ENCODE measurements at places on chromosomes 6 and 20.
A peak's percentile ranks its signal among the peaks of the same experiment; 100 is the strongest.

DNA sequence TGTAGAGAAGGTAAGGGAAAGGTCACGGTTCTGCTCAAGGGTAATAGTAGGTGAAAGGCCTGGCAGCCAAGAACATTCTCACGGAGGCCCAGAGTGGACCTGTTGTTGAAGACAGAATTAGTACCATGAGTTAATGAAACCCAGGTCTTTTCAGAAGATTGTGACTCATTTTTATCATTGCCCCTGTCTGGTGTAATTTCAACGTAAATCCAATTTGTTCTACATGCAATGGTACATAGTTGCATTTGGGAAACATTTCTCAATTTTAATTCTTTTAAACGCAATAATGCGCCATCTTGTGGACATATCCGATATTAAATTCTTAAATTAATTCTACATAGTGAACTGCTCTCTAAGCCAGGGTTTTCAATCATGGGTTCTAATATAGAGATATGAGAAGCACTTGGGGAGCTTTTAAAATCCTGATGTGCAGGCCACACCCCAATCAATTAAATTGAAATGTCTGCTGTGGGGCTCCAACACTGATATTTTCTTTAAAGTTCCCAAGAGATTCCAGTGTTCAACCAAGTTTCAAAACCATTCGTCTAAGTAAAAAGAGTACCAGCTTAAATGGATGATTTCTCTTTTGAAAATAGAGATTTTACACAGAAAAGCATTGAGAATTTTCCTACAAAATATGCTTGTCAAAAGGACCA lies 257.4 kb downstream of the PLCB1 start:
- no peak for DNase-seq

GRCh38 chr6:165746331-165746730 lies 83.3 kb upstream of the PDE10A start:
- DNase-seq = no peak

DNA sequence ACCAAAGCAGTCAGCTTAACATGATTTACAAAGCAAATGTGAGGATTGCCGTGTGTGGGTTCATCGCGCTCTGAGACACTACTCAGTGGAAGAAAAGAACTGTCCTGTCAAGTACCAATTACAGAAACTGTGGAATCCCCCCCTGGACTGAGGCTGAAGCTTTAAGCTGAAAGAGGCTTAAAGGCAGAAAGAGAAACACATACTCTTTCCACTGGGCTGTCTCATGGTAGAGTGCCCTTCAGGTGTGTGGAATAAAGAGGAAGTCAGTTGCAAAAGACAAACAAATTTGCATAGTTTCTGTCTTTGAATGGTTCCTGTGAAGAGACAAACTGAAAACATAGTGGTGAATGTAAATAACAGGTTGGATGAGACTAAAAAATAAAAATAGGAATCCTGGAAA lies 560.4 kb upstream of the SYNCRIP start:
- no peak for DNase-seq

DNA sequence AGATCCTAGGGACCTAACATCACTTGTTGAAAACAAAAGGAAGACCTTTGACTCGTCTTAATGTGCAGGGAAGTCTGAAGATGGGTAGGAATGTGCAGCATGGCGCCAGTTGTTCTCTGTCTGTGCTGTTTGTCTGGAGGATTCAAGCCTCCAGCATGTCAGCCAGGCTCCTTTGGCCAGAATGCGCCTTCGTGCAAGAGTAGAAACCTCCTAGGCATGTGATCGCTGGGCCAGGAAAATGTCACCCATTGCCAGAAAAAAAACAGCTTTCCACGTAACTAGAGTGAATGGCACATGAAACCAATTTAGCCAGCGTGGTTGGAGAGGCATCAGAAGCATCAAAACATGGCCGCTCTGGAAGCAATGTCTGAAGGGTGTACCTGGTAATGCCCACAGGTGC lies 132.7 kb downstream of the EDN1 start:
- no peak for DNase-seq

DNA sequence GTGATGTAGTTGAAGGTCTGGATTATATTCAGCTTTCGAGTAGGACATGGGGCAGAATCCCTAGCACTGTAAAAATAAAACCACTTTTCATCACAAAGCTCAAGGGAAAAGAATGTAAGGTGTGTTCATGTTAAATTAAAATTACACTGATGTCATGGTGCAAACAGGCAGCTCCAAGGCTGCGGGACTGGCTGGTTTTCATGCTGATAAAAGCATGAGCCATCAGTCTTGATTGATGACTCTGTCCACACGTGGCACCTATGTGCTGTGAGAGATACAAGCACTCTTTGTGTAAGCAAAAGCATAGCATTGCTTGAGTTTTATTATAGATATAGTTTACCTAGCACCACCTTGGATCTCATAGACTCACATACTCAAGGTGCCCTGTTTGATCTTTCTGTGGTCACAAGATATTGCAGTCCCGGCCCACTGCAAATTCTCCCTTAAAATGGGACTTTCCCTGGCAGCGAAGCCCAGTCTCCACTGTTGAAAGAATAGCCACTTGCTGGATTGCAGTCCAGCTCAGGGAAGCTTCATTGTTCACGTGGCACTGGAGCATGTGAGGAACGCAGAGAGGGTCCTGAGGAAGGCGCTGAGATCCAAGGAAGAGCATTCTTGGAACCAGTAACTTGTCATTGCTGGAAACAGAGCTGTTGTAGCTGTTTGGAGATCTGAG lies 90.6 kb downstream of the TIAM2 start:
- no peak for DNase-seq

GRCh38 chr6:73341335-73341734 lies 12.7 kb downstream of the DPPA5 start:
- no peak for DNase-seq

DNA sequence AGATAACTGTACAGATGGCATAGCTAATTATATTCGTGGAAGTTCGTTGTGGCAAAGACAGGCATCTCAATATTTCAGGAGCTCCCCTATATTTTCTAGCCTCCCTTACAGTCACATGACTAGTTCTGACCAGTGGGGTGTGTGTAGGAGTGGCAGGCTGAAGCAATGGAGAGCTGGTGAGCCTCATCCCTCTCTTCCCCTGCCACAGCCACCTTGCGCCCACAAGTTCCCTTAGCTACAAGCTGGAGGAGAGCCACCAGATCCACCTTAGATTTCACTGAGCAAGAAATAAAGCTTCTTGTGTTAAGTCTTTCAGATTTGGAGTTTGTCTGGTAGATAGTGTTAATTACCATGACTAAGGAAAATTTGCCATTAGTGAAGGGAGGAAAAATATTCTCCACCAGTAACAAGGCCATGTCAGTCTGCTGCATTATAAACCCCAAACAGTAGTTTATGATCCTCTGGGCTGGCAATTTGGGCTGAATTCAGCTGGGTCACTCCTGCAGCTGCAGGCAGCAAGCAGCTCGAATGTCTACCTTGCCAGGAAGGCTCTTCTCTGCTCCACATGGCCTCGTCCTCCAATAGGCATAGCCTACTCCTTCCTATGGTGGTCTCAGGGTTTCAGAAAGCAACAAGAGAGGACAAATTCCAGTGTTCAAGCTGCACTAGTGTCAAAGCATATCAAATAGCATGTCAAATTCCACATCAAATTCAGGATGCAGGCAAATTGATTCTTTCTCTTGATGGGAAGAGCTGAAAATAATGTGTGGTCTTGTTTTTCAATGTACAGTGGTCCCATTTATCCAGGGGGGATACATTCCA lies 7.4 kb upstream of the RBCK1 start:
- no peak for DNase-seq

DNA sequence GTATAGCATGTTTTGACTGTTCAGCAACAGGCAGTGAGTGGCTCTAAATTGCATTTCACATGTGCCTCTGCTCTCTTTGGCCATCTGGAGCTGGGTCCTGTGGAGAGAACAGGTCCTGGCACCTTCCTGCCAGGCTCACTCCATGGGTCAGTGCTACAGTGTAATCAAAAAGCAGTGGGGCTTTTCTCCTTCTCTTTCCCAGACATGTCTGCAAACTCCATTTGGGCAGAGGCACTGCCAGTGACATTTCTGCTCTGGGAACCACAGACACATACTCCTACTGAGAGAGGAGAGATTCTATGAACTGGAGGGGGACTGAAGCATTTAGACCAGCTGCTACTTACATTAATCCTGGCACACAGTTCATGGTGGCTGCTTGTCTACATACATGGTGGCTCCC lies 68.3 kb upstream of the TRAF3IP2 start:
- no peak for DNase-seq

- no peak for DNase-seq
Observed at GRCh38 chr6:120622127-120622631, 712.1 kb downstream of the TBC1D32 start.

GRCh38 chr6:142867988-142868812 lies 76.8 kb downstream of the HIVEP2 start:
- DNase-seq = no peak

DNA sequence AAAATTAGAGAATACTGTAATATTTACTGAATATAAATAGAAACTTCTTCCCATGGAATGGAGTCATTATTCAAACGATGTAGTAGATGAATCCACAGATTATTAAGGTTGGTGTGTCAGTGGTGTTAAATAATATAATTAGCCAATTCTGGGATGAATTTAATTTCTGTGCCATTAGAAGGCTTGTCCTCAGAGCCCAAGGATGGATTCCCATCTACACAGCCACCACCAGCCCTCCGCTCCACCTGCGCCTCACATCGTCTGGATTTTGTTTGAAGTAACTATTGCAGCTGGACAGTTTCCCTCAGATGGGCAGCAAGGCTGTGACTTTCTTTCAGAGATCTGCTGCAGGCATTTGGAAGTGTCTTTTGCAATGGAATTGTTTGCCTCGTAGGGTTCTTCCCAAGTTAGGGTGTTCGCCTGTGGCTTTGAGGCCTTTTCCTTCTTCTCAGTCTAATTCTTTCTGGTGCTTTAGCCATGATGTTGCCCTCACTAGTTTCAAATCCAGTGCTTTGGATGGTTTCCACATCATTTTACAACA lies 104.7 kb downstream of the AIG1 start:
- DNase-seq = no peak

DNA sequence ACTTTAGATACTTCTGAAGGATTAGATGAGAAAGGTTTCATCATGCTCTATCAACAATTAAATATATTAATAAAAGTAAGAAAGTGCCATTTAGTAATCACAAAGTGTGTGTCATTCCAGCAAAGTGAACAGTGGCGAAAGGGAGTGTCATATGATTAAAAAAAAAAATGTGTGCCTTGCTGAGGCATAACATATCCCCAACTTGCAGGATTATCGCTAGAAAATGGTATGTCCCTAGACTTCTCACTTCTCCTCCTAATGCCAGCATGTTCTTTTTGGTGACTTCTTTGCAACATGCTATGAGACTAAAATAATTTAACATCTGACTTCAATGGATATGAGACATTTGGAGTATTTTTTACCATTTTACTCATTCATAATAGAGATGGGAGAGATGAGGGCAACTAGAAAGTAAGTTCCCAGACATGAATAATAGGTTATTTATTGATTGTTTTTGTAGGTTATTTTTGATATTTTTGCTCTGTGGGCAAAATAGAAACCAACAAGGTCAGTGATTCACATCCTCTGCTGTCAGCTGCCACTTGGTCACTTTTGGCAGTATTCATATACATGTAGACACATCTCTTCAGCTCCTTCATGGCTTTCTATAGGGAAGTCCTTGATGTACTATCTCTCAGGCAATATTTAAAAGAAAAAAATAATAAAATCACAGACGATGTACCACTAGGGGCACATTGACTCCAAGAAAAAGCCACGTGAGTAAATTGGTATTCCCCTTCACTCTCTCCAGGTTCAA lies 370.1 kb downstream of the BMP2 start:
- no peak for DNase-seq

DNA sequence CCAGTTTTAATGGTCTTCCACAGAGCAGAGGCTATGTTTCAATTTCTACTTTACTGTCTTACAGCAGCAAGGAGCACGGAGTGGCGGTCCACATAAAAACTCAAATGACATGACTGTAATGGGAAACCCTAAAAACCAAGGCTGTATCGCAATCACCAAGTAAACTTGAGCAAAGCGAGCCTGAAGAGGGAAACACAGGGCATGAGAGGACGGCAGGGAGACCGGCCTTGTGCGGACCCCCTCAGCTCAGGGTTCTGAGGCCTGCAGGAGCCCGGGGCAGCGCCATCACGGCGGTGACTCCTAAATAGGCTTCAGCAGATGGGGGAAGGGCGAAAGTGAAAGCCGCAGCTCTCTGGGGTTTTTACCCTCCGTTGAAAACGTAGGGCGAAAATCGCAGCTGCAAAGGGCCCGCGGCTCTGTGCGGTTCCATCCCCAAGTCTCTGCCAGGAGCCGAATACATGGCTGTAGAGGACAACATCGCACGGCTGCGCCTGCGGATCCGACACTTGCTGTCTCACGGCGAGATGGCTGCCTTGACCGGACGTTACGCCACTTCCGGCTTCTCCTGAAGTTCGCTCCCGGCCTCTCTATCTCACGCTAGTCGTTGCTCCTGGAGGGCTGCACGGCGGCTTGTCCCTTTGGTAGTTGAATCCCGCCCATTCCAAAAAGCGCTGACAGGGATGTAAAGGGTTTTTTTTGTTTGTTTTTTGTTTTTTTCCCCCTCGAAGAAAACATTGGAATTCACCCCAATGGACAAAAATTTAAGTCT lies at the start of gene PSMB1:
PSMB1 (minus strand) TSS at position 543 of the 769 bp plus-strand sequence; CDS start at position 478, 65 bp downstream.
- peak; percentile 38 for DNase-seq

- DNase-seq = no peak
Observed at GRCh38 chr20:12327205-12327604, 409.5 kb downstream of the BTBD3 start.

DNA sequence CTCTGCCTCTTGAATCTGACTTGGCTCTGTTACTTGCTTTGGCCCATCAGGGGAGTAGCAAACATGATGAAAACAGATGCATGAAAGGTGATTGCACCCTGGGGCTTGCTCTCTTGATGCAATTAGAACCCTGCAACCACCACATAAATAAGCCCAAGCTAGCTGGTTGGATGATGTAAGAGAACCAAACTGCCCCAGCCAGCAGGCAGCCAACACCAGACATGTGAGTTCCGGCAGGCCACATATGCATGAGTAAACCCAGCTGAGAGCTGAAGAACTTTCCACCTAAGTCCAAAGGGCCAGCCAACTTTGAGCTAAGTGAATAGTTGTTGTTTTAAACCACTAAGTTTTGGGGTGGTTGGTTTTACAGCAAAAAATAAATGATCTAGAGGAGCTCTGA lies 268.4 kb downstream of the FARS2 start:
- no peak for DNase-seq

GRCh38 chr20:47019121-47019824 lies 124.6 kb downstream of the EYA2 start:
- no peak for DNase-seq

GRCh38 chr6:143258945-143259344 lies 191.6 kb downstream of the ADAT2 start:
- DNase-seq = no peak

DNA sequence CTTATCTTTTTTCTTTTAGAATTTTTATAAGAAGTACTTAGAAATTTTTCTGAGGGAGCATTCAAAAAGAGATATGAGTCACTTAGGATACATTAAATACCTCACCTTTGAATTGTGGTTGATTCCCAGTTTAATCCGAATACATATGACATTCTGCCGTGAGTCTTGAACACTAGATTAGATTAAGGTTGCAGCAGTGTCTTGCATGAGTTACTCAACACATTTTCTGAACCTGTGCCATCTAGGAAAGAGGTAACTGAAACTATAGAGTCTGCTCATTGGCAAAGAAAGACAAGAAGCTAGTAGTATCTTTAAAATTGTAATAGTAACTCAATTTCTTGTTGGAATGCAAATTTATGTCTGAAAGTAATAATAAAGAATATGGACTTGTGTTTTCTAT lies 14.9 kb downstream of the PEX3 start:
- no peak for DNase-seq

- DNase-seq = no peak
Observed at GRCh38 chr6:57195457-57195856, 23.3 kb downstream of the BAG2 start.

Measured in GM12891 (cell line).